ENCODE measurements at places on chromosomes 16 and 17. TPM values are rescaled to one million over a fixed set of nuclear protein-coding genes. Genes with fewer than 3 reads are reported as not detected.

Gene PLEKHG4
- 7.7 TPM for total RNA-seq

Gene KRTAP2-3
- total RNA-seq: not detected

Gene CFAP97D1
- total RNA-seq: not detected

Gene HSD17B1
- total RNA-seq: 0.85 TPM

Gene CCDC200
- not detected for total RNA-seq

Gene LGALS9B
- total RNA-seq: 35.5 TPM

DNA sequence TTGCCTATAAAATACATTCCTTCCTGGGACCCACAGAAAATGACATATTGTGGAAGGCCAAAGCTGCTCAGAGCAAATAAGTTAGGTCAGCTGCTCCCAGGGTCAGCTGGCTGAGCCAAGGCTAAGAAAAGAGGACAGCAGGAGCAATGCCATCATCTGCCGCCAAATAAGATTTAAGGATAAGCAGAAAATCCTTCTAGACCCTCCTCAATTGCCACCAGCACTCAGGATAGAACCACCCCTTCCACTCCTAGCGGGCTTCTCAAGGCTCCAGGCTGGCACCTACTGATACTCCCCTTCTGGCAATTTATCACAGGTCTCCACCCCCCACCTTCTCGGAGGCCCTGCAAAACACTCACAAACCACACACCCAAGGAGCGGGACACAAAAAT lies 22.9 kb downstream of the MBTPS1 start:
- no peak for DNase-seq

DNA sequence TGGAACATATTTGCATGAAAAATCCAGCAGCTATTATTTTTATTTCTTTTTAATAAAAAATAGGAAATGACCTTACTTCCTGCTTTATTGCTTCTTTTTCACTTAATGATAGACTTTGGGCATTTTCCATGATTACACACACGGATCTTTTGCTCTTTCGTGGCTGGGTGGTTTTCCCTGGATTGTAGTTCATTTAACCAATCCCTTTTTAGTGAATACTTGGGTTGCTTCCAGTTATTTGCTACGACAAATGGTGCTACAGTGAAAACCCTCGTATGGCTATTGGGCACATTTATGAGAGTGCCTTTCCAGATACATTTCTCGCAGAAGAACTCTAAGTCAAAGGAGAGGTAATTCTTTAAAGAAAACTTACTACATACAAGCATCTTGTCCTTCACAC lies 38.6 kb downstream of the FOXL1 start:
- DNase-seq: no peak

GRCh38 chr16:71537643-71538042 lies 11.4 kb downstream of the CHST4 start:
- DNase-seq: no peak

DNA sequence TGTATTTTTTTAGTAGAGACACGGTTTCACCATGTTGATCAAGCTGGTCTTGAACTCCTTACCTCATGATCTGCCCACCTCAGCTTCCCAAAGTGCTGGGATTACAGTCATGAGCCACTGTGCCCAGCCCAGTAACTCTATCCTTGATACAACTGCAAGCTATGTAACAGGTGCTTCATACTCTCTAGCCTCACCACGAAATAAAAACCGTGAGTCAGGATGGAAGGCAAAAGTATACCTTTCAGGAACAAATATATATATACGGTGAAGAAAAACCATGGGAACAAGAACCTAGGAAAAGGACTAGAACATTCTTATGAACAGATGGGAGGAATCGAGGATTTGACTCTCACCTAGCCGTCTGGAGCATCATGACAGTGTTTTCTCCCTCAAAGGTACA lies 9.6 kb upstream of the FBF1 start:
- no peak for DNase-seq

DNA sequence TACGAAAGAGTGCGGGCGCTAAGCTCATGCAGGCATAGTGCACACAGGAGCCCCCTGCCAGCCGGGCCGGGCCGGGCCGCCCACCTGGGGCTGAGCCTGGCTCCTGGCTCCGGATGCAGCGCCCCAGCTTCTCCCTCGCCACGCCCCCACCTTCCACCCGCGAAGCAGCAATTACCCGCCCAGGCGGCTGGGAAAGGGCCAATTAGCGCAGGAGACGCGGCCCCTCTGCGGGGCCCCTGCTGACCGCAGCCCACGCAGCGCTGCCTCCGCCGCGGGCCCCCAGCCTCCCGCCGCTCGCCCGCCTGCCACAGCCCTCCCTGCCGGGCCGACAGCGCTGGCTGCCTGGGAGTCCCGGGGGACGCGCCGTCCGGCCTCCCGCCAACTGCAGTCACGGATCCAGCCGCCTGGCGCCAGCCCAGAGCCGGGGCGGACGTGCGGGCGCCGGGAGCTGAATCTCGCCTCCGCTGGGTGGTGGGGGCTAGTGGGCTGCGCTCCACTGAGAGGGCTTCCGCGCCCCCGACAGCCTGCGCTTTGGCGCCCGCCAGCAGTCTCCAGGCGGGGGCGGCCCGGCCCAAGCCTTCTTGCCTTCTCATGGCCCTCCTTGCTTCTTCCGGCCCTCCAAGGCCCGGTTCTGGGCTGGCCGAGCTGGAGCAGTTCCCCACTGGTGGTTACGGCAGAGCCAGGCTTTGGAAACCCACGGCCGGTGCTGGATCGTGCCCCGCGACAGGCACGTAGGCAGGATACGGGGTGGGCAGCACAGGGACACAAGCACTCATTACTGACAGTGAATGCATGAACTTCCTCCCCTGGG lies 14.9 kb upstream of the CBFB start:
- DNase-seq: peak; percentile 67

DNA sequence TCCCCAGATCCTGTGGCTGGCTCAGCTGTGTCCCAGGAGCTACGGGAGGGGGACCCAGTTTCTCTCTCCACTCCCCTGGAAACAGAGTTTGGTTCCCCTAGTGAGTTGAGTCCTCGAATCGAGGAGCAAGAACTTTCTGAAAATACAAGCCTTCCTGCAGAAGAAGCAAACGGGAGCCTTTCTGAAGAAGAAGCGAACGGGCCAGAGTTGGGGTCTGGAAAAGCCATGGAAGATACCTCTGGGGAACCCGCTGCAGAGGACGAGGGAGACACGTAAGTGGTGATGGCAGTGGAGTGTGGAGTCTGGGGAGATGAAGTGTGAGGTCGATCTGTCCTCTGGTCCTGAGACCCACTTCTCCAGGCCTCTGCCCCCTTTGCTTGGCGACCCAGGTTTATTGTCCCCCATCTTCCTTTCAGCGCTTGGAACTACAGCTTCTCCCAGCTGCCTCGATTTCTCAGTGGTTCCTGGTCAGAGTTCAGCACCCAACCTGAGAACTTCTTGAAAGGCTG lies 585 bp downstream of the WRAP53 start:
- no peak for DNase-seq

- DNase-seq: no peak
These were observed 40.9 kb upstream of the MEOX1 start for GRCh38 chr17:43702637-43703036.

- no peak for DNase-seq
These were observed 40.0 kb upstream of the GSE1 start for GRCh38 chr16:85573045-85573695.

DNA sequence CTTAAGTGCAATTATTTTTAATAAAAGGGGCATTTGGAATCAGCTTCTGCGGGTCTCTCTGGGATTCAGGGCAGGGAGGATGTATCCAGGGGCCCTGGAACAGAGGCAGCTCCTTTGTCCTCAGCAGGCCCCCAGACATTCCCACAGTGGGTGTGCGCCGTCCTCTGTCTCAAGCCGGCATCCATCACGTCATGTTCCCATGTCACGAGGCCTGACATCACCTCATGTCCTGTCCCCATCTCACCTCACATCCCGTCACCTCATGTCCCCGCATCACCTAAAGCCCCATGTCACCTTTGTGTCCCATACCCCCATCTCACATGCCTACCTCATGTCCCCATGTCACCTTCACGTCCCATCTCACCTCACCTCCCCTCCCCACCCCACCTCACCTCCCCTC lies 18.5 kb downstream of the GAA start:
- no peak for DNase-seq

DNA sequence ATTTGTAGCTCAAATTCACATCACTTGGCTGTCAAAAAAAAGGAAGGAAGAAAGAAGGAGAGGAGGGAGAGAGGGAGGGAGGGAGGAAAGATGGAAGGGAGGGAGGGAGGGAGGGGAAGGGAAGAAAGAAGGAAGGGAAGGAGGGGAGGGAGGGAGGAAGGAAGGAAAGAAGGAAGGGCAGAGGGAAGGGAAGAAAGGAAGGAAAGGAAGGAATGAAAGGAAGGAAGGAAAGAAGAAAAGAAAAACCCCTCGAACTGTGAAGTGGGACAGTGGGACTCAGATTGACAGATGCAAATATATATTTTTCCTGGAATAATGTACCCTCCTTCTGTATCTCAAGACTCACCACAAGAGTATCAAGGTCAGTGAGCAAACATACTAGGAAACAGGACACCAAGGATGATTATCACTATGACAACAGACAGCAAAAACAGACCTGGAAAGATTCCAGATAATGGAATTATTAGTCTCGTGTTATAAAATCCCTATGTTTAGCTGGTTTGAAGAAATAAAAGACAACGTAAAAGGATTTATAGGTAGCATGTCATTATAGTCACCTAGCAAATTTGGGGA lies 24.2 kb upstream of the ABCA3 start:
- no peak for DNase-seq

DNA sequence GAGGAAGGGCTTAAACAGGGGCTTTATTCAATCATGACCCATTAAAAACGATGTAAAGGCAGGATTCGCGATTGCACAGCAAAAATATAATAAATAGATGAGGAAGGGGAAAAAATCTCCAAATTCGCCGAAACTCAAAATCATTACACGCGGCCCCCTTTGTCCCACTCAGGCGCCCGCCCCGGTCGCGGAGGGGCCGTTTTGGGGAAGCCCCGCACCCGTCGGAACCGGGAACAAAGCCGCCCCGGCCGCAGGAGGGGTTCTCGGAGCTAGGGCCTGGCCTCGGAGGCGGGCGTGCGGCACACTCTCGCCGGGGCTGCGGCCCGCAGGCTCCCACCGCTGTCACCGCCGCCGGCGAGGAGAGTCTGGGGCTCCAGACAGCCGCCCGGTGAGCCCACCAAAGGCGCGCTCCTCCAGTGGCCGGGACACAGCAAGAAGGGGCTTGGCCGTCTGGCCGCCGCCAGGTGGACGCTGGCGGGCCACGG lies 521 bp downstream of the C16orf87 start:
- peak; percentile 66 for DNase-seq

Data from left colon (tissue), 2 donors.